H1 (cell line): ENCODE measurements at places on chromosomes 6 and 20.

DNA sequence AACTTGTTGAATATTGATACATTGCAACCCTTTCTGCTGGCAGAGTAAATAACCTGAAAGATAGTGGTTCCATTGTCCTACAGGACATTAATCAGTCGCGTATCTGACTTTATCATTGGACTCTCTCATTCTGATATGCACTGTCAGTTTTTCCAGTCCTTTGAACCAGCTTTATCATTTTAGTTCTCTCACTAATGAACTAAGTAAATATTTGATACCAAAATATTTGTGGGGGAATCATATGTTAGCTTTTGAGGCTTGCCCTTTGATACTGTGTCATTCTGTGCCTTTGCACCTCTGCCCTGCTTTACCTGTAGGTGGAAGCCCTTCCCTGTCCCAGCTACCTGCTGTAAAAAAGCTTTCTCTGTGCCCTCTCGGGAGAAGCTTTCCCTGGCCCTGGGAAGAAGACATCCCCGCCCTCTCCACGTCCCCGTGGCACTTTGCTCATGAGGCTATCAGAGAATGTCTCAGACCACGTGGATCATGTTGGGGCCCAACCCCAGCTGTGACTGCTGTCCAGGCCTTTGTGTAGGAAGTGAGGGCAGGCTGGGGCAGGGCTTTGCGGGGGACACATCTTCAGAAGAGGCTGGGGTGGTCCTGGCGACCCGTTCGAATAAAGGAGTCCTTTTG is 117.8 kb upstream of the NXT1 start:
- DNase-seq, result no peak

GRCh38 chr20:44173846-44174245 is 13.1 kb downstream of the JPH2 start:
- no peak for DNase-seq

GRCh38 chr6:628766-629165 is 28.1 kb downstream of the HUS1B start:
- DNase-seq, result no peak

DNA sequence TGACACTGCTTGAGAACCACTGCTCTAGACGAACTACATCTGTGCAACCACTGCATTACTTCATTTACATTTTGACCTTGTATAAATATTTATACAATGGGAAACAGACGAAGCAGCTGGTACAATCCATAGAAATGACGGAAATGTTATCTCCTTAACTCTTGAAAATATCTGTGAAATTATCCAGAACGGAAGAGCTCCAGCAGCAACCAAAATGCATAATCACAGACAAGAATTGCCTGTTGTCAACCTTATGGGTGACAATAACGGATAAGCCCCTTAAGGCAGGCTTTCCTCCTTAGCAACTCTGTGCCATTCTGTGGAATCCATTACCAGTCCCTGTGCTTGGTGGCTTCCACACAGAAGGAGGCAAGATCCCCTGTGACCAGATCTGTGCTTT is 115.4 kb downstream of the DTNBP1 start:
- DNase-seq, result no peak

- no peak for DNase-seq
Observed at GRCh38 chr6:40282986-40283385, 304.2 kb downstream of the LRFN2 start.

- DNase-seq, result no peak
Observed at GRCh38 chr6:122839472-122839871, 50.4 kb downstream of the SMPDL3A start.

GRCh38 chr20:61426352-61426751 is 174.3 kb downstream of the CDH4 start:
- no peak for DNase-seq

DNA sequence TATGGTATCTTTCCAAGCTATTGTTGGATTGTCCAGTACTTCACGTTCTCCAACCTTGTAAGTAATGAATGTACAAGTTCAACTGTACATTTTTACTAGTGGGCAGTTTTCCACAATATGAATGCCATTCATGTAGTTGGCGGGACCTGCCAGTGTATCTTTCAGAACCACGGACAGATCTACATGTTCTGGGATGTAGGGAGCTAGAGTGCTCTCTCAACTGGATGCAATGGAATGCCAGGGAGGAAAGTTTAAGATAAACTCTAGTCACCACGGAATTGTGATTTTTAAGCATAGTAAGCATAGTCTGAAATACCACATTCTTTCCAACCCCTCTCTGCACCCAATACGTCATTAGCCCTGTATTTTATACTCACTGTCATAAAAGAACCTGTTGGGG is 21.5 kb upstream of the HLA-C start:
- no peak for DNase-seq

- DNase-seq, result no peak
Observed at GRCh38 chr6:150775415-150776203, 89.9 kb upstream of the MTHFD1L start.

DNA sequence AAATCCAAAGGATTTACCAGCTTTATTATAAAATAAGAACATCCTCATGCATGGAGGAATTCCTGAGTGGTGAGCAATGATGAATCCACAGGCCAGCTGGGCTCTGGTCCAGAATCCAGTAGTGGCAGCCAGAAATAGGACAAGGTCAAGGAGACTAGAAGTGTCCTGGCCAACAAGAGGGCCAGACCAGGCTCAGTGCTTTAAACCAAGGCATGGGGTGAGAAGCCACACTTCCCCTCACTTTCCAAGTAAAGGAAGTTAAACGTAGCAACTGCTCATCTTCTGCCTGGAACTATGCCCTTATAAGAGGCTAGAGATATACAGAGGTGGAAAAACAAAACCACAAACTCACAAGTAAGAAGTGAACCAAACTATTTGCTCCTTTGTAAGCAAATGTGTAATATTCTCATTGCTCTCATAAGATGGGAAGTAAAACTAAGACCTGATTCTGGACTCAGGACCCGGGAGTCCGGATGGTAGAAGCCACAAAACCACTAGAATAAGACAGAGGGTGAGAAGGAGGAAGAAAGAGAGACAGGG is 253.2 kb downstream of the UST start:
- peak; percentile 7 for DNase-seq

DNA sequence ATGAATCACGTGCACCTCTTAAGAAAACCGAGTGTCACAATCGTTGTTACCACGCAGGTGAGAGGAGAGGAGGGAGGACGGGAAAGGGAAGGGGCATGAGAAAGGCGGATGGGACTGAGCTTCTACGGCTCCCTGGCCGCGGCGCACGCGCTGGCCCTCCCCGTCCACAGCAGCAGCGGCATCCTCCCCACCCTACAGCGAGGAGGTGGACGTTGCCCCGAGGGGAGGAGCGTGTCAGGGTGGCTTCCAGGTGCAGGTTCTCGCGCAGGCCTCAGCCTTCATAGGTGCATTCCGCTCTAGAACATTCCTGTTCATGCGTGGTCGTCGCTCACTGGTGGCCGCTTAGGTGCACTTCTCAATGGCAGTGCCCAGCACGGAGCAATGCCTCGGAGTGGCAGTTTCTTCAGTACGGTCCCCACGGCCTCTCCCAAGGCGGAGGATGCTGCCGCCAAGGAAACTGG is 29.7 kb upstream of the AFDN start:
- no peak for DNase-seq

DNA sequence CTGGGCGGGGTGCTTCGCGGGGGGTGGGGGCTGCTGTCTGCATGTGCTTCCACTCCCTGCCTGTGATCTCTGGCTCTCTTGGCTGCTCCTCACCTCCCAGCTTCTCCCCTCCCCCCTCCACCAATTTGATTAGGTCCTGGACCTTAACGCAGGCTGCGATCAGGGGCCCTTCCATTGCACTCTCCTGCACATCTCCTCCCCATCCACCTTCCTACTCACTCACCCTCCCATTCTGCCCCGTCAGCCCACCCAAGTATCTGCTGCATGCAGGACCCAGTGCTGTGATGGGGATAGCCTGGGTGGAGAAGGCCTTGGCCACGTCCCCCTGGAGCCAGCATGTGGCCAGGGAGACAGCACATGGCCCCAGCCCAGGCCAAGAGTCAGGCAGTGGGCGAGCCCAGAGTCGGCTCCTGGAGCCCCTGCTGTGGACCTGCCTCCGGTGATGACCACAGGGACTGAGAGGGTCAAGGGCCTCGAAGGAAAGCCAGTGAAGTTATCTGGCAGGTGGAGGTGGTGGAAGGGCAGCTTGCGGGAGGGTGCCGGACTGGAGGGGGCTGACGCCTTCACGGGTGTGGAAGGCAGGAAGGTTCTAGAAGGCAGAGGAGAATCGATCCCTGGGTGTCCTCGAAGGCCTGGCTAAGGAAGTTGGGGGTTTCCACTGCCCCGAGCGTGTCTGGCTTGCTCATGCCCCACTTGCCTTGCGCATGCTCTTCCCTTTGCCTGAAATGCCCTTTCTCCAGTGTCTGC is 40.7 kb downstream of the SRC start:
- no peak for DNase-seq

DNA sequence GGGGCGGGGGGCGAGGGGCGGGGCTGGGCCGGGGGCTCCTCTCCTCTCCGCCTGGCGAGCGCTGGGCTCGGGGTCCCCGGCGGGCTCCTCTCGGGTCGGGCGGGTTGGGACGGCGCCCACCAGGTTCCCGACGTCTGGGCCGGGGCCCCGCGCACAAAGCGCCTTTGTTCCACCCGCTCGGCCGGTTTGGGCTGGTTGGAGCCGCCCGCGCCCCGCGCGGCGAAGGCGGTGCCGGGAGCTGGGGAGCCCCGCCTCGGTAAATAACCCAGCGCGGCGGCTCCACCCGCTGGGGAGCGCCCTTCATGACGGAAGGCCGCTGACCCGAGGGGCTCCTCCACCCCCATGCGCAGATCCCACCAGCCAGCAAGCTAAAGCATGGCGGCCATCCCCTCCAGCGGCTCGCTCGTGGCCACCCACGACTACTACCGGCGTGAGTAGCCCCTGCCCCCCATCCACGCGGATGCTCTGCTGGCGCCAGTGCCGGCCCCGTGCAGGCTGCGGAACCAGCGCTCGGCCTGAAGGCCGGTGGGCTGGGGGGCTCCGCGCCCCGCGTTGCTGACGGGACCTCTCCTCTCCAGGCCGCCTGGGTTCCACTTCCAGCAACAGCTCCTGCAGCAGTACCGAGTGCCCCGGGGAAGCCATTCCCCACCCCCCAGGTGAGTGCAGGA is 503 bp downstream of the PPDPF start:
- DNase-seq, result peak; percentile 79
